GM13976 (cell line): ENCODE measurements at places on chromosomes 12 and 14.

DNA sequence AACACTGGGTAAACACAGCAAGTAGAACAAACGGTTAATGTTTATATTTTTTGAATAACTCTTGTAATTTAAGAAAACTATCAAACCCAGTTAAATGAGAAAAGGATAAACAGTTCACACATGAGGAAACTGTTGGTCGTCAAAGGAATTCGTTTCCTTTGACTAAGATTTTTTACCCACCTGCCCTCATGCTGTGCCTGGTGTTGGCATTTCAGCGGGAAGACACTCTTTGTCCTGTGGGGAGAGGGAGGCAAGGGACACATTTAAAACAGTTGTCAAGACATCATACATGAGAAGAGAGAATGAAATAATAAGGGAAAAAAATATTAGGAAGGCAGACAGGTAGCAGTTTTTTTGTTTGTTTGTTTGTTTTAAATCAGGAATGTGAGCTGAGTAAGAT, 70.5 kb downstream of the BHLHE41 start:
- DNase-seq, result no peak

DNA sequence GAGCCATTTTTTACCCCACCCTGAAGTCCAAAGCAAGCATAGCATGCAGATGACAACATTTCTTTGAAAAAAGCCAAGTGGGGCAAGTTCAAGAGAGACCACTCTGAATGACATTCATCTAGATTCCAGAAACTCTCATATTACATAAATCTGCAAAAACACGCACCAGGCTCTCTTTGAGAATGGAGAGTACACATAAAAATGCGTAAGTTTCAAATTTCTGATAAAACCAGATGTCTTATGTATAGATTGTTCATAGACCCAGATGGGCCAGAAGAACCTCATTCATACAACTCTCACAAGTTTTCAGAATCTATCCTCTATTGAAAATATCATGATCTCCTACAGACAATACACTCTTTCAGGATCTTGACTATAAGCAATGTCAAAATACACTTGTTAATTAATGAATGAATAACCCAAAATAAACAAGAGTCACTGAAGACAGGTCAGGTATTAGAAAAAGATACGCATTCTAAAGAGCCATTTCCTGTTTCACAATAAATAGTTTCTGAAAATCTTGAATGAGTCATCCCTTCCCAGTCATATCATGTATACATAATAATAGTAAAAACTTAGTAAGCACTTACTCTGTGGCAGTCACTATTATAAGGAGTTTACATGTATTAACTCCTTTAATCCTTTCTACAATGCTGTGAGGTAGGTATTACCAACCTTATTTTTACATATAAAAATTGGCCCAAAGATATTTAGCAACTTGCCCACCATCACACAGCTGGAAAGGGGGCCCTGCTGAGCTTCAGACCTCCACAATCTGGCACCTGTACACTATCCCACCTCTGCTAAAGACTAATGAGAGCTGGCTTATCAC, 72.0 kb downstream of the PPP2R5E start:
- peak; percentile 63 for DNase-seq

DNA sequence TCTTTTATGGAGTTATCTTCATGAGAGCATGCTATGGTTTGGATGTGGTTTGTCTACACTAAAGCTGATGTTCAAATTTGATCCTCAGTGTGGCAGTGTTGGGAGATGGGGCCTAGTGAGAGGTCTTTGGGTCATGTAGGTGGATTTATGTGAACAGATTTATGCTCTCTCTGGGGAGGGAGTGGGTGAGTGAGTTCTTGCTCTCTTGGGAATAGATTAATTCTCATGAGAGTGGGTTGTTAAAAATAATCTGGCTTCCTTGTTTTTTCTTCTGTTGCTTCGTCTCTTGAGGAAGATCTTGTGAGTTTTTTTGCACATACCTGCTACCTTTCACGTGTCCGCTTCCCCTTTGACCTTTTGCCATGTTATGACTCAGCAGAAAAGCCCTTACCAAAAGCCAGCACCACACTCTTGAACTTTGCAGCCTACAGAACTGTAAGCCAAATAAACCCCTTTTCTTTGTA, 20.5 kb downstream of the DERA start:
- DNase-seq, result no peak

DNA sequence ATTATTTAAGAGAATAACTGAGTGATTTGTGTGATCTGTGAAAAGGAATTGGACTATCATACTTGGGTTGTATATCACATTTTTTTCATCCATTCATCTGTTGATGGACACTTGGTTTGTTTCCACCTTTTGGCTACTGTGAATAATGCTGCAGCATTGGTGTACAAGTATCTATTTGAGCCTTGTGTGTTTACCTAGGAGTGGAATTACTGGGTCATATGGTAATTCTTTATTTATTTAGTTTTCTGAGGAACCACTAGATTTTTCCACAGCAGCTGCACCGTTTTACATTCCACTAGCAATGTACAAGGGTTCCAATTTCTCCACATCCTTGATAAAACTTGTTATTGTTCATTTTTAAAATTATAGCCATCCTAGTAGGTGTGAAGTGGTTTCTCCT, 56.1 kb downstream of the APAF1 start:
- no peak for DNase-seq

- no peak for DNase-seq
These were observed 306.6 kb upstream of the FKBP4 start for GRCh38 chr12:2488131-2488530.

- DNase-seq, result no peak
These were observed 774.0 kb upstream of the NOVA1 start for GRCh38 chr14:27371868-27372267.

GRCh38 chr14:61965030-61965745, 203.0 kb downstream of the SNAPC1 start:
- DNase-seq, result no peak

- DNase-seq, result no peak
These were observed 17.7 kb downstream of the IRAK4 start for GRCh38 chr12:43776498-43776897.

DNA sequence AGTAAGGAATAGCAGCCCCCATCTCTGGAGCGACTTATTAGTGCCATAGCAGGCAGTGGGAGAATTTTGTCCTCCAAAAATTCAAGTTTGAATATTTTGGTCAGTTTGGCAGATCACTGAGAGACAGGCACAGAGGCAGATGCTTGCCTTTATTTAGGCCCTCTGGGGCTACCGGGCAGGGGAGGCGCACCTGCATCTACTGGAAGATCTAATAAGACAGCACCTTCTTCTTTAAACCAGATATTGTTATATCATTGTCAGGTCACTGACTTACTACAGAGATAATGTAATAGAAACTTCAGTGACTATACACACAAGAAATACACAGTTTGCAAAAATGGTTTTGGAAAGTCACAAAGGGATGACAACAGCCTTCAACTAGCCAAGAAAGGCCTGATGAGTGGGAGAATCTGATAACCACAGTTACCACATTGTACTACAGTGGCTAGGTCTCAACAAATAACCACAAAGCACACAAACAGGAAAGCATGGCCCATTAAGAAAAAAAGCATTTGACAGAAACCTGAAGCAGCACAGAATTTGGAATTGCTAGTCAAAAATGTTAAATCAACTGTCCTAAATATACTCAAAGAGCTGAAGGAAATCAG, 56.8 kb downstream of the CDK17 start:
- DNase-seq, result peak; percentile 45

DNA sequence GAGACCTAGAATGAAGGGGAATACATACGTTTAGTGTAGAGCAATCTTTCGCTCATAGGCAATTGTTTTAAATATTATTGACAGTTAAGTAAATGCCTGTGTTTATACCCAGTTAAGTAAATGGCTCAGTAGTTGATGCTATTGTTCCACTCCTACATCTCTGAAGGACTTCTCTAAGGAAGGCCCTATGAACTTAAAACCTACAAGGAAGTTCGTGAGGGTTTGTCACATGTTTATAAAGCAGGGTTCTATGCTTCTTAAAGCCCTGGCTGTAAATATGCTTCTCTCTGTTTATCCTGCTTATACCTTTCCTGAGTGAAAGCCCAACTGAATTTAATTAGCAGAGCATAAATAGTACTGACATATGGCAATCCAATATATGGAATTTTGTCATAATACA, 282.1 kb upstream of the NPAS3 start:
- DNase-seq, result no peak

DNA sequence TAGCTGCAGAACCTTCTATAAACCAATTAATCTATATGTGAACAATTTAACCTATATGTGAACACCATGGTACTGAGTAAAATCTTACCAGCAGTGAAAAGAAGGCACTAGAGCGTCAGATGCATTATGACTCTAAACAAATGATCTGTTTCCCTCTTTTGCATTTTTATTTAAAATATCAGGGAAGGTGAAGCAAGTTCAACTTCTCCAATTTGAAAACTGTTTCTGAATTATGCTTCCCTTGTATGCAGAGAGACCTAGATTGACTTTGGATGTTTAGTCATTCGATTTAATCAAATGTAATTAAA, 80.9 kb downstream of the DAD1 start:
- DNase-seq, result no peak

GRCh38 chr14:35147711-35148110, 25.4 kb downstream of the PRORP start:
- DNase-seq, result no peak

GRCh38 chr12:85923767-85924331, 49.8 kb downstream of the NTS start:
- DNase-seq, result peak; percentile 6
